ENCODE measurements at places on chromosomes 1 and 21.

- peak; percentile 44 for DNase-seq
Measured at GRCh38 chr1:228141226-228142044, 1.4 kb downstream of the GUK1 start.

DNA sequence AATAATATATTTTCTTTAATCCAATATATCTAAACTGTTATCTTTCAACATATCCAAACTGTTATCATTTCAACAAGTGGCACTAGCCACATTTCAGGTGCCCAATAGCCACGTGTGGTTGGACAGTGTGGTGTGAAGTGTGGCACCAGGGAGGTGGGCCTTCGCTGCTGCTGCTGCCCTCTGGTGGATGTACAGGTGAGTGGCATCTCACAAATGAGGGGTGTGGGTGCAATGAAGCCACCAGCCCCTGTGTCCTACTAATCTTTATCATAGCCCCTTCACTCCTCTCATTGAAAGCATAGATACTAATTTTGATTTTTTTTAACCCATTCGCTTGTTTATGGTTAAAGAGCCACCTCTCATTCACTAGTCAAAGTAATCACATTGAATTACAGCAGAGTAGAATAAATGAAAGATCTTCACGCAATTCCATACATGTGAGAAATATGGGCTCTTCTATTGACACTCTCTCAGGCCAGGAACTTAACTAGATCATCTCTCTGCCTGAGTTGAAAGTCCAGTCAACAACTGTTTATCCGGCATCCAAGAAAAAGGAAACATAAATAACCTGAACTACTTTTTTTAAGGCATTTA, 499.2 kb downstream of the OMA1 start:
- peak; percentile 14 for DNase-seq

DNA sequence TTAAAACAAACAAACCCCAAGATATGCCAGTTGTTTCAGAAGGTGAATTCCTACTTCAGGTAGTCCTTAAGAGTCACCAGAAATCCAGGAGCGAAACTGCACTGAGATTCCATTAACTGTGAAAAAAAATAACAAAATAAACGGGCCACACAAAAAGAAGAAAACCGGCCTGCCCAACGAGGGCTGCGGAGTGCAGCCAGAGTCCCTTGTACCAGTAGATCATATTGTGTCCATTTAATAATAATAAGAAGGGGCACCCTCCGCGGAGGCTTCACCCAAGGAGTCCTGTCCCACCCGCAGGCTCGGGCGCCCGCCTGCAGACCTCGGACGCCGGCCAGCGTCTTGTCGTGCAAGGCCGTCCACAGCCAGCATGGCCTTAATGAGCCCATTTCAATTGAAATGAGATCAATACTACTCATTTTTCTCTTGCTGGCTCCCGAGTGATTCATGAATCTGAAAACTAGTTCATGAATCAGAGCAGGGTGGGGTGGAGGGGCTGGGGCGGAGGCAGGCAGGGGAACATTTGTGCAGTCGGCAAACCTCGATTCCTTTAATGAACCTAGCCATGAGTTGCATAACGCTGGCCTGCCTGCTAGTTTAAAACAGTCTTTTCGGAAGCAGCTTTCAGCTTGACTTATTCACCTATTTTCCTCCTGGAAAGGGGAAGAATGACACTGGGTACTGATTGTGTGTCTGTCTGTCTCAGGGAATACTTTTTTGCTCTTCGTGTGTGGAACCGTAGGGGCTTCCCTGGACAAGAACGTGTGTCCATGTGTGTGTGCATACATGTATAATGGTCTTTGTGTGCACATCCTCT, 113.1 kb upstream of the IRF2BP2 start:
- peak; percentile 92 for DNase-seq

- no peak for DNase-seq
Measured at GRCh38 chr1:218742467-218743262, 397.5 kb downstream of the TGFB2 start.

GRCh38 chr1:47481936-47482335, 44.1 kb downstream of the FOXD2 start:
- DNase-seq: no peak

GRCh38 chr1:78274814-78275213, 216.0 kb upstream of the PTGFR start:
- peak; percentile 90 for DNase-seq

DNA sequence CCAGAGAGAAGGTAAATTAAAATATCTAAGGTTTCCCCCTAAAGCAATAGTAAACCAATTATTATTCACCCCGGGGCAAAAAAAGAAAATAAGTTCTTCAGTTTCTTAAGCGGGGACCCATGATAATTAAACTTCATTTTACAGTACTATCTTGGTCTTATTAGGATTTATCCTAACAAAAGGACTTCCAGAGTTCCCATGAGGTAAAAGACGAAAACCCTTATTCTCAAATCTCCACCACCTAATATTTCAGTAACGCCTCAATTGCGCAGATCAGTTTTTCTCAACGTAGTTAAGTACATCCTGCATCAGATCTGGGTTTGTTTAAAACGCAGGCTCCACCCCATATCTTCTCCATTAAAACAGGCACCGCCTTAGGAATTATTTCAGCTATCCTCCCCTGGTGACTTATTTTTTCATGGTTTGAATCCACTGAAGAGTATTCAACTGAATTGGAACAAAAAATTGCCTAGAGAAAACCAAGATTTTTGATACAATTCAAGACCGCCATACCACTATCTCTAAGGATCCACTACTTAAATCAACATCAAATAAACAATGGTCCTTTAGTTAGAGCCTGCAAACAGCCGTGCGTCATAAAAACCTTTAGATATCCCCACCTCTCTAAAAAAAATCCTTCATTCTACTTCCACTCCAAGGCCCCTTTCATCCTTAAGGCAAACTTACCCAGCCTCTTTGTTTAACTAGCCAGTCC, 1.7 kb downstream of the MCL1 start:
- no peak for DNase-seq

- DNase-seq: no peak
Measured at GRCh38 chr1:58539553-58539952, 7.0 kb downstream of the OMA1 start.

GRCh38 chr1:56550859-56551188, 28.5 kb downstream of the PLPP3 start:
- DNase-seq: no peak

GRCh38 chr1:22108339-22109105, 34.4 kb downstream of the WNT4 start:
- DNase-seq: peak; percentile 49

- DNase-seq: no peak
Measured at GRCh38 chr1:96361271-96361856, 360.2 kb upstream of the PTBP2 start.

DNA sequence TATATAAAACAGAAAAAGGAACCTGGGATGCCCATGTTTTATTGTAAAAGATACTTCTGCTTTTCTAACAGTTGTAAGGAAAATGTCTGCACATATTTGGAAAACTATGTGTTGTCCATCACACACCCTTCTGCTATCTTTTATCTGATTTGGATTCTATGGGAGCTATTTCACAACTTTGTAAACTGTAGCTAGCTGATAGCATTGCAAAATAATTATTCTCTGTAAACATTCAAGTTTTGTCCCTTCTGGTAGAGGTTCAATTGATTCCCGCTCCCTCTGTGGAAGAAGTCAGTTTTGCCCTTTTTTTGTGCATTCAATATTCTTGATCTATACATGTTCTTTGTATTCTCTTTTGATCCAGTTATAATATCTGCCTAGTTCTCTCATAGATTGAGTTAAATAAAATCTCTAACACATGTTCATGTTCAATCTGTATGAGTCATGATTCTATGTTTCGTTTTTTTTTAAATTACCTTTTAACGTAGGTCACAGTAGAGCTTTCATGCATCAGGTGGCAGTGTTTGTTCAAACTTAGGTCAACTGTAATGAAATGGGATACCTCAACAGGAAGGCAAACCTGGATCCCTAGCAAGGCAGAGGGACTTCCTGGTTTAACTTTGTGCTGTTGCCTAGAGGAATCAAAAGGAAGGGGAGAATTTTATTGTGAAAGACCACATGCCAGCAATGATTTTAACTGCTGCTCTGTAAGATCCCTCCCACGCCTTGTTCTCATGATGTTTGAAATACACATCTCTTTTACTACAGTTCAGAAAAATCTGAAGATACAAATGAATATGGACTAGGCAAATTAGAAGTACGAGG, 26.0 kb upstream of the BCL9 start:
- peak; percentile 9 for DNase-seq

- no peak for DNase-seq
Measured at GRCh38 chr1:29469457-29469856, 233.1 kb downstream of the PTPRU start.

- peak; percentile 68 for DNase-seq
Measured at GRCh38 chr1:156675210-156676113, 1.7 kb downstream of the NES start.

DNA sequence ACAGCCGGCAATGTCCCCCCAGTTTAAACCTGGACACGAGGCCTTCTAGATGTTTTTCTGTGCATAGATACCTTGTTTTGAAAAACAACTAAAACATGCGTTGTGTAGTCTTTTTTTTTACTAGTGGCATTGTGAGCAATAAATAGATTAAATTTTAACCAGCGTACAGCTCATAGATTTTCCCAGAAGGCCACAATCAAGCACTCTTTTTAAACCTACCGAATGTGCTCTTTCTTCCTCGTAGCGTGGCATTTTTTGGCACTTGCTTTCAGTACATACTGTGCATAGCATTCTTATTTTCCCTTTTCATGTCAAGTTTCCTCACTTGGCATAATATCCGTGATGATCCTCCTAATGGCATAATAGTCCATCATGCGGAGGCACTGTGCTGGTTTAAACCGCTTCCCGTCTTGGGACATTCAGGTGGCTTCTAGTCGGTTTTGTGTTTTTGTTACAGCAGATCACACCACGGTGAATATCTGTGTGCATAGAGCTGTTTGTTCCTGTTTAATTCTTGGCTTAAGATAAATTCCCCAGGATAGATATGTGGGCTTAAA, 95.3 kb downstream of the PDE9A start:
- no peak for DNase-seq

Data from fibroblast of upper back skin (primary cell).